ENCODE measurements at places on chromosomes 2 and 18.

DNA sequence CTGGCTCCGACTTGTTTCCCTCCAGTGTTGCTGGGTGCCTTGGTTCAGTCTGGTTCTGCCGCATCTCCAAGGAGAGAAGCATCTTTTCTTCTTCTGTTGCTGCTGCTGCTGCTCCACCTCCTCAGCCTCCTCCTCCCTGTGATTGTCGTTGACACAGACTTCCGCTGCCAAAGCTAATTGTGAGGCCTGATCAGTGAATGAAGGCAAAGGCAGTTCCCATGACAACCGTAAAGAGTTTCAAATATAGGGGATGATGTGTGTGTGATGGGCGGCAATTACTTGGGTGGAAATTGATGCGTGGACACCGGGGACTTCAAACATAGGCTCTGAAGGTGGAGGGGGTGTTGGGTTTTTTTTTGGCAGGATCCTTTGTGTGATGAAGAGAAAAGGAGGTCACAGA lies 13.7 kb downstream of the TET3 start:
- no peak for DNase-seq

GRCh38 chr2:100269889-100270288 lies 52.4 kb downstream of the LONRF2 start:
- DNase-seq, result no peak

GRCh38 chr2:239758279-239758877 lies 266.8 kb downstream of the NDUFA10 start:
- DNase-seq, result no peak

GRCh38 chr18:65754121-65754520 lies 3.3 kb downstream of the CDH7 start:
- DNase-seq, result no peak

DNA sequence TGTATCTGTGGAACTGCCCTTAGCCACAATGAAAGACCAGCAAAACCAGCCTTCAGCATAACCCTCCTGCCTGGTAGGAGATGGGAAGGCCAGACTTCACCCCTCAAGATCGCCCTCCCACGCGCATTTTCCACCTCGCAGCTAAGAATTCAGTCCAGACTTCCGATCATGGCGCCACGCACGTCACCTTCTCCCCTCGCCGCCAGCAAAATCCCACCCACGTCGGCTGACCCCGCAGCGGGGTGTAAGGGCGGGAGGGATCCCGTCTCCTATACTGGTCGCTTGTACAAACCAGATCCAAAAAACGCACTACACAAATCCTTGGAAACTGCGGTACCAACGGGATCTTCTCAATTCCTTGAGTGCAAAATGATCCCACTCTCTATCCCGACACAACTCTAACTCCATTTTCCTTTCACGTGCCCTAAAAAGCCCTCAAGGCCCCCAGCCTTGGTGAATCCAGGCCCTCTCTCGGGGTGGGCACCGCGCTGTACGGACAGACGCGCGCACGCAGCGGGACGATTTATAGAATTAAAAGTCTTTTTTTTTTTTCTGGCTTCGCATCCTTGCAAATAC lies 1.0 kb upstream of the BMPR2 start:
- DNase-seq, result peak; percentile 40

DNA sequence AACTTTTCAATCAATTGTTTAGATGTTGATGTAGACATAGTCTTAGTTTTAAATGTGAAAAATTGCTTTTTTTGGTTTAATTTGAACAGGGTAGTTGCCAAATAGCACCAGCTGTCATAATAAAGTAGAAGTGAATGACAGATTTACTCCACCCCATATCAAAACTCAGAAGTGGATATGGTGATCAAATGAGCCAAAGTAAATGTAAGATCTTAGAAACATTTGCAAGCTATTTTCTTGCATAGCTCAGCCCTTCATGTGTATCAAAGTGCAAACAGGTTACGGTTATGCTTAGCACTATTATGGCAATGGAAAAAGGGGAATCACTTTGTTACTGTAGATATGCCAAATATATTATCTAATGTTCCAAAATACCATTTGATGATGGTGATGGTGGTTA lies 540.9 kb upstream of the NRP2 start:
- no peak for DNase-seq

- no peak for DNase-seq
These were observed 610.2 kb downstream of the ZEB2 start for GRCh38 chr2:143909577-143910353.

DNA sequence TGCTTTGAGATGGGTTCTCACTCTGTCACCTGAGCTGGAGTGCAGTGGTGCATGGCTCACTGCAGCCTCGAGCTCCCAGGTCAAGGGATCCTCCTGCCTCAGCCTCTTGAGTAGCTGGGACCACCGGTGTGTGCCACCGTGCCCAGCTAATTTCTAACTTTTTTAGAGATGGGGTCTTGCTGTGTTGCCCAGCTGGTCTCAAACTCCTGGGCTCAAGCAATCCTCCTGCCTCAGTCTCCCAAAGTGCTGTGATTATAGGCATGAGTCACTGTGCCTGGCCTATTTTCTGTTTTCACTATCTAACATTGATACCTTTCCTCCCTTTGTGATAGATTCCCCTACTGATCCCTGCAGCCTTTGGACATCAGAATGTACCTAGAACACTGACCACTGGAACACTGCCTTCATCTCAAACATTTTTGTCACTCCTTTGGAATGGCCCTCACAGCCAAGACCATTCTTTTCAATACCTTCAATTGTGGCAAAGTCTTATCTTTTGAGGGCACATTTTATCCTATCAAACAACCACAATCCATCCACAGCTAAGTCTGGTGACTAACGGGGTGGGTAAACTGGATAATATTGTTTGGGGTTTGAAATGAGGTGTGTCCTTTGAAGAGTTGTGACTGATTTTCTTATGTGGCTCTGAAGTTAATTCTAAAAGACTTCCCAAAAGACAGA lies 43.7 kb downstream of the EPAS1 start:
- DNase-seq, result no peak

- no peak for DNase-seq
These were observed 39.0 kb upstream of the SNED1 start for GRCh38 chr2:240959214-240959940.

GRCh38 chr2:105571445-105571987 lies 172.7 kb upstream of the FHL2 start:
- peak; percentile 41 for DNase-seq

DNA sequence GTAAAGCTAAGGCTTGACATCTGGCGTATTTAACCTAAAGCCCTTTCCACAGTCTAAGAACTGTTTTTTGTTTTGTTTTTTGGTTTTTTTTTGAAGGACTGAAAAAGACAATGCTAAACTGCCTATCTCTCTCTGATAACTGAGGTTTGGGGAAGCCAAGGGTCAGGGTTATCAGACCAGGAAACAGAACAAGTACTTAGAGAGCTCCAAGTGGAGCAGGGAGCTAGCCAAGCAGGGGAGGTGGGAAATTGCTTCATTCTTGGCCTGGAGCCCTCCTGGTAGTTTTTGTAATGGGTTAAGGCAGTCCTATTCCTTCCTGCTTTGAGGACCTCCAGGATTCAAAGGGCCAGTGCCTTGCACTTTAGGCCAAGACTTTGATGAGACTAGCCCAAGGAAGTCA lies 154.3 kb upstream of the LTBP1 start:
- DNase-seq, result no peak

- DNase-seq, result no peak
These were observed 26.8 kb downstream of the STAMBP start for GRCh38 chr2:73855526-73855925.

GRCh38 chr18:4193086-4193485 lies 262.0 kb downstream of the DLGAP1 start:
- DNase-seq, result no peak

GRCh38 chr2:241843321-241844065 lies 15.2 kb downstream of the PDCD1 start:
- DNase-seq, result peak; percentile 42

GRCh38 chr2:48548840-48549239 lies 18.9 kb downstream of the STON1 start:
- no peak for DNase-seq

- no peak for DNase-seq
These were observed 353.6 kb upstream of the FANCL start for GRCh38 chr2:58594762-58595161.

DNA sequence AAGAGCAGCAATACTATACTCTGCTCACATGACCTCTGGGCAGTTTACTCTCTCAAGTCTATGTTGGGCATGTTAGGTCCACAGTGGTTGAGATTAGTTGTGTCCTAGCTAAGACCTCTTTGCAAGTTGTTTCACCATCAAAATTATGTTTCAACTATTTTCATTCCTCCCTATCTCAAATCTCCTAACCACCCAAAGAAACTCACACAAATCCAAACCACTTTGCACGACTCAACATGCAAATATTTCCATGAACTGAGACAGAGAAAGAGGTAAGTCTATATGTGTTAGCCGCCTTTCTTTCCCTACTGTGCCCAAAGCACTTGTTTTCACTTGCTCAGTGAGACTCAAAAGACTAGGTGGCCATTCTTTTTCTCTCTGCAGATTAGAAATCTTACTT lies 546.8 kb downstream of the TNS1 start:
- no peak for DNase-seq

- no peak for DNase-seq
These were observed 223.0 kb downstream of the UBE2E3 start for GRCh38 chr2:181203412-181203811.

GRCh38 chr18:58225101-58225500 lies 181.1 kb downstream of the NEDD4L start:
- DNase-seq, result peak; percentile 59

- no peak for DNase-seq
These were observed 107.9 kb downstream of the POLE4 start for GRCh38 chr2:75066121-75066902.

- no peak for DNase-seq
These were observed 132.9 kb upstream of the SH3BP4 start for GRCh38 chr2:234818937-234819336.
